Activated CD4-positive, alpha-beta T cell treated with anti-CD3 and anti-CD28 coated beads, Interleukin-2, amount 50 U/mL, for 1 hour (primary cell): ENCODE measurements at places on chromosomes 5 and 9.

- no peak for DNase-seq
These were observed 14.1 kb downstream of the SLC25A25 start for GRCh38 chr9:128082151-128082550.

GRCh38 chr9:70789086-70789485 lies 332.3 kb downstream of the TRPM3 start:
- no peak for DNase-seq

DNA sequence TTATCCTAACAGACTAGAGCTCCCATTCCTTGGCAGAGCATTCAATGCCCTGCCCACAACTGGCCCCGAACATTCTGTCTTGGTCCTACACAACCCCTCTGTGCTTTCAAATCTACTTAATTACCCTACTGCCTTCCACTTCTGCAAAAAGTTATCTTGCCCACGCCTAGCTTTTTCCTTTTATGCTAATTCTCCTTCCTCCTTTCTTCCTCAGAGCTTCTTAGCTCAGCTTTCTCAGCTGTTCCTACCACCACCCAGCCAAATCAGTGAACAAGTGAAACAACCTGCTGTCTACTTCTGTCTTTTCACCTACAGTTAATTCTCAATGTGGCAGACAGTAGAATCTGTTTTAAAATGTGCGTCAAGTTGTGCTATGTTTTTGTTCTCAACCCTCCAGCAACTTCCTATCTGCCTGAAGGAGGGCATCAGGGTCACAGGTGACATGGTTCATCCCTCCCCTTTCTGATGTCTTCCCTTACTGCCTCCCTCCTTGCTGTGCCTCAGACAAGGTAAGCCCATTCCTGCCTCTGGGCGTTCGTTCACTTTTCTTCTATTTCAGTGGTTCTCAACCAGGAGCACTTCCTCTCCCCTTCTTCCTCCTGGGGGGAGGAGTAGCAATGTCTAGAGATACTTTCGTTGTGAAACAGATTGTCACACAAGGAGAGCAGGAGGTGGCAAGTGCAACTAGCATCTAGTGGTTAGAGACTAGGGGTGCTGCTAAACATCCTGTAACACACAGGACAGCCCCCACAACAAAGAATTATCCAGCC lies 1.3 kb upstream of the REEP5 start:
- no peak for DNase-seq

DNA sequence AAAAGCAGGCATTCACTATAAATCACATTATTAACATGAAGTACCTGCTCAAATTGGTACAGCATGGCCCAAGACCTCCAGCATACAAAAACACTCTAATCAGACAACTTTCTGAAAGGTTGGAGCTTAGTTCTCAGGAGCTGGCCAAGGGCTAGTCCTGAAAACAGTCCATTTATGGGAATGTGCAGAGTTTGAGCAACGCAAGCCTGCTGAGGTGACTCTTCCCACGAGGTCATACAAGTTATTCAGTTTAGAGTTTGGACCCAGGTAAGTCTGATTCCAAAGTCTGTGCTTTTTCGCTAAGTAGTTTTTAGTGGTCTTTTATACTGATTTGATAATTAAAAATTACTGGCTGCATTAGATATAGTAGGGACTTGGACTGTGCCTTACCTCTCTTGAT lies 52.6 kb downstream of the AP3S1 start:
- no peak for DNase-seq

GRCh38 chr5:180208435-180209081 lies 453 bp downstream of the RASGEF1C start:
- no peak for DNase-seq

DNA sequence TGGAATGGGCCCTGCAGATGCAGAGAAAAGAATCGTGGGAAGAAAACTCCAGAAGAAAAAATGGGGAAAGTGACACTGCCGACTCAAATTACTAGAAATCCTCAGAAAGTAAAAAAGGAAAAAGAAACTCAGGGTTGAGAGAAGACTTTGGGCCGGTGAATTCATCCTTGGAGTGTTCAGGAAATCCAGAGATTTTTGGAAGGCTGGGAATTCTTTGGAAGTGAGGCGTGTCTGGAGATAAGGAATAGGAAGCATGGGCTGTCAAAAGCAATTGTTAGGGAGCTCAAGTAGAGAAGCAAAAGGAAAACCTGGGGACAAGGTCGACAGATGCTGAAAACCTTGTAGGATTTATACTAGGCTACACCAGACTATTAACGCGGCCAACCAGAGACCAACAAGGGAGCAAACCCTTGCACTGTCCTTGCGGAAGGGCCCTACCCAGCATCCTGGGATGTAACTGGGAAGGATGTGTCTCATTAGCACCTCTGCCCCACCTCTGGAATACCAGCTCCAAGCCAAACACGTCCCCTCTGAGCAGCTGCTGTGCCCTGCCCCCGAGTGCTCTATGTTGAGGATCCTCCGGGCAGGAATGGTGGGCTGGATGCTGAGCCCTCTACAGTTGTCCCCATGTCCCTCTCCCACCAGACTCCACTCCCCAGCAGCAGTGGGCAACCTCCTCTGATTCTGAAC lies 11.6 kb downstream of the DAB2IP start:
- no peak for DNase-seq

GRCh38 chr9:35569206-35569605 lies 35.9 kb upstream of the TESK1 start:
- DNase-seq, result no peak

- peak; percentile 1 for DNase-seq
These were observed 1.1 kb upstream of the SNX24 start for GRCh38 chr5:122844136-122844909.

- no peak for DNase-seq
These were observed 11.9 kb upstream of the SHISAL2B start for GRCh38 chr5:64678374-64678773.

DNA sequence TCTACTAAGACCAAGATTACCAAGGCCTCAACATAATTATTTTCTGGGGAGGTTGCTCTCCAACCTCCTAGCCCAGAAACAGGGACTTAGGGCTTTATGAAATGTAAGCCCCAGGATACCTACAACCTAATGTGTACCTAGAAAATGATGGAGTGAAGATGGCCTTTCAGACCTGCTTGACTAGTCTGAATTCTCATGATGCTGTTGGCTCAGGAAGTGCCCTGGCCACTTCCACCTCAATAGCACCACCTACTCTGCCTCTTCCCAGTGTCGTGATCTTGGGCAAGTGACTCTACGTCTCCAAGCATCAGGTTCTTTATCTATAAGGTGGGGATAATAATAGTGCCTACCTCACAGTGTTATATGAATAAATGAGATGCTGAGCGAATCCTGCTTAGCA lies 57.9 kb upstream of the GARNL3 start:
- no peak for DNase-seq

- no peak for DNase-seq
These were observed 45.3 kb upstream of the FCN1 start for GRCh38 chr9:134962973-134963364.

DNA sequence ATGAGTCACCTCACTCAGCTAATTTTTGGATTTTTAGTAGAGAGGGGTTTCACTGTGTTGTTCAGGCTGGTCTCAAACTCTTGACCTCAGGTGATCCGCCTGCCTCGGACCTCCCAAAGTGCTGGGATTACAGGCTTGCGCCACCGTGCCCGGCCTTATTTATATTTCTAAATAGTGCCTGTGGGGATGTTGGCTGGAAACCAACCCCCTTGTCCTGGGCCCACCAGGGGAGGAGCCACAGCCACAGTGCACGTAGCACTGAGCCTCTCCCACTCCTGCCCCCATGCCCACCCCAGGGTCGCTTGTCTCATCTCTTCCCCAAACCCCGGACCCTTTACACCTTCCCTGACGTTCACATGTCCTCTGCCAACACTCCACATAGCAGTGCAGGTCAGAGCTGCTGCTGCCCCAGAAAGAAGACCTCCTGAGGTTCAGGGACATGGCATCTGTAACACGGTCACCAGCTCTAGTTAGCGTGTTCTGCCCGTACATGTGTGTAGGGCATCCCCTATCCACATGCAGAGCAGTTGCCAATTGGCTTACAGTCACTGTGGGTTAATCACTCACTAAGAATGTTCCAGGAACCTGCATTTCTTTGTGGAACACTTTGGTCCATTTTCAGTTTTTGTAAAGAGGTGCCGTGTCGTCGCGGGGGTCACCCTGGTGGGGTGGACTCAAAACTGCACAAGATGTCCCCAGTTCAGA lies 10.2 kb upstream of the MRPS2 start:
- DNase-seq, result no peak

DNA sequence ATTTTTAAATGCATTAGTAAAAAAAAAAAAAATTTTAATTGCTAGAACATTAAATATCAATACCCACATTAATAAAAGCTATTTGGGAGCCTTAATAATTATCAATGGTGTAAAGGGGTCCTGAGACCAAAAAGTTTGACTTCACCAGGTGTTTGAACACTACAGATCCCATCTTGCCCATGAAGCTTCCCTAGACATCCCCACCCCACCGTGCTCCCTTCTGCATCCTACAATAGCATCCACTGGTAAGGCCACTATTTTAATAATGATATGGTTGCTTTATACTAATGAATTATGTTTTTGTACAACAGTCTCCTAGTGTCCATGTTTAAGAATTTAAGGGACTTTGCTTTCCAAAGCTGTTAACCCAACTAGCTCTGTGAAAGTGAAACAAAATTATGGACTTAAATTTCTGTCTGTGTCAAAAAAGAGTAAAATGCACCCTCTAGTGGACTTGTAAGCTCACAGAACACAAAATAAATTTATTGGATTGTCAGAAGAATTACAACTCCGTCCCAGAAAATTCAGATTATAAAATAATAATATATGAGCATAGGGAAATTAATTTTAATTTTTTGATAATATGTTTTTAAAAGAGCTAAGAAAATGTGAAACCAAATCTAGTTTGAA lies 76.0 kb downstream of the ARL15 start:
- no peak for DNase-seq

DNA sequence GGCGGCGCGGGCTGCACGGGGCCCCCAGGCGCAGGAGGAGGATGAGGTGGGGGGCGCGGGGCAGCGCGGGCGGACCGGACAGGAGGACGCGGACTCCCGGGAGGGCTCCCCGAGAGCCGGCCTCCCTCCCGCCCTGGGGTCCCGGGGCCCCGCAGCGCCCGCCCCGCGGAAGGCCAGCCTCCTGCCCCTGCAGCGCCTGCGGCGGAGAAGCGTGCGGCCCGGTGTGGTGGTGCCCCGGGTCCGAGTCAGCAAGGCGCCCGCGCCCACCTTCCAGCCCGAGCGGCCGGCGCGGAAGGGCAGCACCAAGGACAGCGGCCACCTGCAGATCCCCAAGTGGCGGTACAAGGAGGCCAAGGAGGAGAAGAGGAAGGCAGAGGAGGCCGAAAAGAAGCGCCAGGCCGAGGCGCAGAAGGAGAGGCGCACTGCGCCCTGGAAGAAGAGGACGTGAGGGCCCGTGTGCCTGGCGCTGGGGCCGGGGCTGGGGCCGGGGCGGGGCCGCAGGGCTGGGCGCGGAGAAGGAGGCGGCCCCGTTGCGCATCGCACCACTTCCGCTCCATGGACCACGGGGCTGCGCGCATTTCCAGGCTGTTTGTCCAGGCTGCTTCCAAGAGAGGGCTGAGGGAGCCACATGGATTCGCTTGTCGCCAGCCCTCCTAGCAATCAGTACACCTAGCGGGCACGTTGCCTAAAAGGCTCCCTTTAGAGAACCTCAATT lies 86.0 kb downstream of the ANKRD33B start:
- DNase-seq, result no peak

DNA sequence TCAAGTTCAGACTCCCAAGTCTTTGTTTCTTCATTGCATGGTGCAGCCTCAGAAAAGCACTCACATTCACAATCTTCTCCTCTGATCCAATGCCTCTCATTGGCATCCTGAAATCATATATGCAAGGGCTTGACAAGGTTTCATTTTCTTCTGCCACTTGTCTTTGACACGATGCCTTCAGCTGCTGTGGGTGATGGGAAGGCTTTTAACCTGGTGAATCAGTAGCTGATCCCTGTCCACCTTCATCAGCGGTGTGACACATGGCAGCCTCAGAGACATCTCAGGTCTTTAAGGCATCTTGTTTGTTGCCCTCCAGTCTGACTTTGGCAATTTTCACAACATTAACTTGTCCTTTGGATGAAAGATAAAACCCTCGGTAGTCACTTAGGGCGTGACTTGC lies 147.2 kb downstream of the PRELID2 start:
- DNase-seq, result no peak

DNA sequence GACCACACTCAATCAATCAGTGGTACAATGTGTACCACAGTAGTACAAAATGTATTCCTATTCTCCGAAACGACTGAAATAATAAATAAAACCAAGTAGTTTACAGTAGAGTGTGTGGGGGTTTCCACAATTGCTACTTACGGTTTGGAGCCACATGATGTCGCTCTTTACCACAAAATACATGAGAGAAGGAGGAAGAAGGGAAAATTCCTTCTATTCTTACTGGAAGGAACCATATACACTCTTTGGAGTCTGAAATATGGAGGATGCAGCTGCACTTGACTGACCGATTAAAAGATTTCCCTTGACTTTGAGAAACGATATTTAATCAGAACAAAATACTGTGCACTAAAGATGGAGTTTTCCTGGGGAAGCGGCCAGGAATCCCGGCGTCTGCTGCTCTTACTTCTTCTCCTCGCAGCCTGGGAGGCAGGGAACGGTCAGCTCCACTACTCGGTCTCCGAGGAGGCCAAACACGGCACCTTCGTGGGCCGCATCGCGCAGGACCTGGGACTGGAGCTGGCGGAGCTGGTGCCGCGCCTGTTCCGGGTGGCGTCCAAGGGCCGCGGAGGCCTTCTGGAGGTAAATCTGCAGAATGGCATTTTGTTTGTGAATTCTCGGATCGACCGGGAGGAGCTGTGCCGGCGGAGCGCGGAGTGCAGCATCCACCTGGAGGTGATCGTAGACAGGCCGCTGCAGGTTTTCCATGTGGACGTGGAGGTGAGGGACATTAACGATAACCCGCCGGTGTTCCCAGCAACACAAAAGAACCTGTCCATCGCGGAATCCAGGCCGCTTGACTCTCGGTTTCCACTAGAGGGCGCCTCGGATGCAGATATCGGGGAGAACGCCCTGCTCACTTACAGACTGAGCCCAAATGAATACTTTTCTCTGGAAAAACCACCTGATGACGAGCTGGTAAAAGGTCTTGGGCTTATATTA lies at the start of gene PCDHA4:
TSS of gene PCDHA4 (plus strand) at position 235 of the 942 bp plus-strand sequence.
- DNase-seq, result no peak

- no peak for DNase-seq
These were observed 16.6 kb upstream of the S1PR3 start for GRCh38 chr9:88974641-88975040.

GRCh38 chr5:80172067-80172695 lies 83.7 kb downstream of the SERINC5 start:
- no peak for DNase-seq
